ENCODE measurements at places on chromosomes 16 and 17.

DNA sequence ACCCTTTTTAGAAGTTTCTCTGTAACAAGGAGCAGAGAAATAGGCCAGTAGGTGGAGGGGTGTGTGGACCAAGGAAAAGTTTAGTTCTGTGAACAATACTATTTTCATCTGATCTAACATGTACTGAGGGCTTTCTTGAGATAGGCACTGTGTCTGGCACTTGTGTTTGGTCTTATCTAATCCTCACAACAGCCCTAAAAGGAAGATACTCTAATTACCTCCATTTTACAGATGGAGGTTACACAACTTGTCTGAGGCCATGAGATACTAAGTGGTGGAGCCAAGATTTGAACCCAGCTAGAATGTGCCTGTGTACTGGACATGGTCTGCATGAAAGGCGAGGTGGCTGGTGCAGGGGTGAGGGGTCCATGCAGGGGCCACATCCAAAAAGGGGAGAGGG lies 4.5 kb downstream of the TNFSF12 start:
- no peak for DNase-seq

GRCh38 chr17:37168731-37169353 lies 206.9 kb upstream of the C17orf78 start:
- no peak for DNase-seq

GRCh38 chr17:35890774-35891155 lies 10.6 kb upstream of the CCL5 start:
- DNase-seq = no peak

DNA sequence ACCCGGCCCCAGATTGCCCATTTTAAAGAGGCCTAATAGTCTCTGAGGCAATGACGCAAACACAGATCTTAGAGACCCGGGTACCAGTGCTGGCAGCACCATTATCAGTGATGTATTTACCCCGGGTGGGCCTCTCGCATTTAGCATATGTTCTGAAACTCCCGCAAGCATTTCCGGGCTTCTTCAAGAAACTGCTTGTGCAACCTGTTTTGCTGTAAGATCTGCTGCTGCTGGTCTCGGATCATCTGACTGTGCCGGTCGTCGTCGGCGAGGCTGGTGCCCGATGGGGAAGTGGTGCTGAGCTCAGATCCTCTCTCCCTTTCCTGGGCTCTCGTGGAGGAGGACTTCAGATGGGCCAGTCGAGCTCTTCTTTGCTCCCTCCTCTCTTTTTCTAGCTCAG lies 12.5 kb downstream of the CEP295NL start:
- no peak for DNase-seq

DNA sequence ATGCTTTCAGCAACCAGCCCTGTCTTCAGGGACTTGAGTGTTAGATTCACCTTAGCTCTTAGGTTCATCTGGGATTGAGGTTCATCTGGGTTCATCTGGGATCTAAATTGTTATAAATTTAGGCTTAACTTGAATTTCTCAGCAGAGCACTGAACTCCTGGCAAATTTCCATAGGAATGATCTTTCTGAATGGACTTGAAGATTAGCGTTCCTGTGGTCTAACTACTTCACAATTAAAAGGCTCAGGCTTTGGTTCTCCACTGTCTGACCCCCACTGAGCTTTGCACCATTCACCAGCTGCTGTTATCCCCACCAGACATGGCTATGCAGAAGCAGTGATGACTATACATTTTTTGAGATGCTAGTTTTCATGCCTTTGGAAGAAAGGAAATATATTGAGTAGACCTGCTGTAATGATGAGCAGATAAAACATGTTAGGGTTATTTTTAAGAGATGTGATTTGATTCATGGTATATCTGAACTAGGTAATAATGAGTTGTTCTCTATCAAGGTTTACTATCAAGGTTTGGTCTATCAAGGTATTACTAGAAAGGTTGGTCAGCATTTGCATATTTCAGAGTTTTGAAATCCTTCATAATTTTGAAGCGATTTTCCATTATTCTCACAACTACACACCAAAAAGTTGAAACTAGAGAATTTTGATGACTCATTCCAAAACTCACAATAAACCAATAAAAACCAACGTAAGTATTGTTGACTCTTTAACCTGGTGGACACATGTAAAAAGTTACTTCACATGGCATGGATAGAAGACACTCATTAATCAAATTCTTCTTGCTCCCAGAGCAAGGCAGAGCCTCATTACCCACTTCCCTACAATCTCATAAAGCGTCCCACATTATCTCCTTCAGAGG lies 71.7 kb downstream of the SNX11 start:
- DNase-seq = no peak

- no peak for DNase-seq
Observed at GRCh38 chr17:55625521-55625920, 97.1 kb downstream of the TMEM100 start.

- no peak for DNase-seq
Observed at GRCh38 chr17:66665194-66665593, 169.7 kb upstream of the CACNG5 start.

- no peak for DNase-seq
Observed at GRCh38 chr17:58050966-58051365, 32.3 kb upstream of the DYNLL2 start.

GRCh38 chr17:17191961-17192381 lies 14.2 kb downstream of the PLD6 start:
- no peak for DNase-seq

GRCh38 chr16:3650631-3651265 lies 3.7 kb upstream of the DNASE1 start:
- no peak for DNase-seq

- peak; percentile 66 for DNase-seq
Observed at GRCh38 chr17:80991645-80992076, at the start of gene CHMP6. Gene CHMP6, plus strand, starts transcription at chr17:80991841. Its CDS starts 78 bp downstream, at chr17:80991919.

GRCh38 chr17:78046923-78047322 lies 81.6 kb downstream of the TMC6 start:
- no peak for DNase-seq

GRCh38 chr17:47898241-47898640 lies 2.2 kb downstream of the SP2 start:
- no peak for DNase-seq

DNA sequence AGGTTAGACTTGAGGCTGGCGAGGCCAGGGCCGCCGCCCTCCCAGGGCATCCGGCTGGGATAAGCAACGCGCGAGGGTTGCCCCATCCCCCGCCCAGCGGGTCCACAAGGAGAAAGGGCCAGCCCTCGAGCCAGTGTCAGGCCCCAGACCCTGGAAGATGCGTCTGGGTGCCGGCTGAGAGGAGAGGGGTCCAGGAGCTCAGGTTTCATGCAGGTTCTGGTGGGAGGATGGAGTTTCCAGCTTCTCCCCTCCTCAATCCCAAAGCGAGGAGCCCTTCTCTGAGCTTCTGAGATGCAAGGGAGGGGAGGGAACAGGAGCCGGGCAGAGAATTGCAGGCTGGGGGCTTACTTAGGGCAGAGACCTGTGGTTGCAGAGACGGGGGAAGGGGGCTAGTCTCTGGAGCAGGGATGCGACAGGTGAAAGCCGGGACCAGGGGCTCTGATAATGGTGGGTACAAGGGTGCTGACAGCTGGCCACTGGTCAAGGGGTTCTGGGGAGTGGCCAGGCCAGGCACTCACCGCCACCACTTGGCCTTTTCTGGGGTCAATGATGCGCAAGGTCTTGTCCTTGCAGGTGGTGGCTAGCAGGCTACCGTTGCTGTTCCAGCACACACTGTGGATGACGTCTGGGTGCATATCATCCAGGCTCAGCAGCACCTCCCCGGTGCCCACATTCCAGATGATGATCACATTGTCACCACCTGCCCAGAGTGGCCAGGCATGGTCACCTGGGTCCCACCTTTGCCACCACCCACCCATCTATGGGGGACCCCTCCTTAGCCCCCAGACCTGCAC lies 4.2 kb downstream of the CORO6 start:
- no peak for DNase-seq

- DNase-seq = no peak
Observed at GRCh38 chr16:86046667-86047270, 147.8 kb downstream of the IRF8 start.

DNA sequence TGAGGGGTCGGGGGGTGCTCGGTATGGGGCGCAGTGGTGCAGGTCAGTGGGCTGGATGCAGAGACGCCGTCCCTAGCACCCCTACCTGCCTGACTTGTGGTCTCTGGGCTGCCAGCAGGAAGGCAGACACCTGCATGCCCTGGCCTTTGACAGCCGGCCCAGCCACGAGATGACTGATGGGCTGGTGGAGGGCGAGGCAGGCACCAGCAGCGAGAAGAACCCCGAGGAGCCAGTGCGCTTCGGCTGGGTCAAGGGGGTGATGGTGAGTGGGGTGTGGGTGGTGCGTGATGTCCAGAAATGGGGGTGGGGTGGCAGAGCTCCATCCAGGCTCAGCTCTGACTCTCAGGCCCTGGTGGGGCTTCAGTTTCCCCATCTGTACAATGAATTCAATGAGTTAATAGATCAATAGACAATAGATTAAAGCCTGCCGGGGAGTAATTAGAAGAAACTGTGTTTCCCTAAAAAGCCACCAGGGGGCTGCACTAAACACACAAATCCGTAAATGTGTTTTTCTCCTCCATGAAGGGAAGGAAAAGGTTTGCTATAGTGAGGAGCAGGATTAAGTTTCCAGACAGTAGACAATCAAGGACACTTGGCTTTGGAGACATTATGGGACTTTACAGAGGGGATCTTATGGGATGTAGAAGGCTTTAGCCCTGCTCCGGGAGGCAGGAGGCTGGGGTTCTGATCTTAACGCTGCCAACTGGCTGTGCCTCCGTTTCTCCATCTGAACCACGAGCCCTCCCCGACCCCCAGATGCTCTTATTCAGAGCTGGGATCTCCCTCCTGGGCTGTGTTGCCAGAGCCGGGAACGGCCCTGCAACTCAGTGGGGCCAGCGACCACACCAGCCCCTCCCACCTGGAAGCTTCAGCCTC lies 2.2 kb downstream of the SLC12A3 start:
- no peak for DNase-seq

DNA sequence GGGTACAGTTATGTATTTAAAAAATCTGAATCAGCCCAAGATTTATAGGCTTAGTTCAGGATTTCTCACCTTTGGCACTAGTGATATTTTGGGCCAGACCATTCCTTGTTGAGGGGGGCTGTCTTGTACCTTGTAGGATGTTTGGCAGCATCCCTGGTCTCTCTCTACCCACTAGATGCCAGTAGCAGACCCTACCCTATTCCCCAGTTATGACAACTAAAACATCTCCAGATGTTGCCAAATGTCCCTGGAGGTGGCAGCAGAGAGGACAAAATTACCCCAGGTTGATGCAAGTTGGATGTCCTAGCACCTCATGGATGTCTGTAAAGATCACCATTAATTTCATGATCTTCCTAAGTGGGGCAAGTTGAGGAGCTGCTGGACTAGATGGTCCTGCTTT lies 45.8 kb downstream of the SYT17 start:
- DNase-seq = no peak

DNA sequence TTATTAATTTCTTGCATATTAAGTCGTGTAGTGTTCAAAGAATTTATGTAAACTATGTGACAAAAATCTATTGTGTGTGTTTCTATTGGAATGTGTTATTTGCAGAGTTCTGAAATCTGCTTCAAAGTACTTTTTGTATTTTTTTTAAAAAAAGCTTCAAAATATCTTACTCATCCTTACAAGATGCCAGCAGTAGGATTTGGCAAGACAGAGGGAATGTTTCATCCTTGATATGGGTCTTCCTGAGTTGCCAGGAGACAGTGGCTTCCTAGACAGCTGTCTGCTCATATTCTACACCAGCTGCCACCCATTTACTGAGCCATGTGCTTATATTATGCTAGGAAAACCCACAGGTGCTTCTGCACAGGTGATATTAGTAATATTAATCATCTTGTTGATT lies 36.4 kb downstream of the EFCAB5 start:
- no peak for DNase-seq

DNA sequence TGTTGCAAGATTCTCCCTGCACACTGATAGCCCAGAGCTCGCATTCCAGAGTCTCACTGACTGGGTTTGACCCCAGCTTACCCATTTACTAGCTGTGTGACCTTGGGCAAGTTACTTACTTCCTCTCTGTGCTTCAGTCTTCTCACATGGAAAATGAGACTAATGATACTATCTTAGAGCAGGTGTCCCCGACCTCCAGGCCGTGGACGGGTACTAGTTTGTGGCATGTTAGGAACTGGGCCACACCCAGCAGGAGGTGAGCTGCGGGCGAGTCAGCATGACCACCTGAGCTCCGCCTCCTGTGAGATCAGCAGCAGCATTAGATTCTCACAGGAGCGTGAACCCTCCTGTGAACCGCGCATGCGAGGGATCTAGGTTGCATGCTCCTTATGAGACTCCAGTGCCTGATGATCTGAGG lies 15.8 kb downstream of the ANKFY1 start:
- no peak for DNase-seq

DNA sequence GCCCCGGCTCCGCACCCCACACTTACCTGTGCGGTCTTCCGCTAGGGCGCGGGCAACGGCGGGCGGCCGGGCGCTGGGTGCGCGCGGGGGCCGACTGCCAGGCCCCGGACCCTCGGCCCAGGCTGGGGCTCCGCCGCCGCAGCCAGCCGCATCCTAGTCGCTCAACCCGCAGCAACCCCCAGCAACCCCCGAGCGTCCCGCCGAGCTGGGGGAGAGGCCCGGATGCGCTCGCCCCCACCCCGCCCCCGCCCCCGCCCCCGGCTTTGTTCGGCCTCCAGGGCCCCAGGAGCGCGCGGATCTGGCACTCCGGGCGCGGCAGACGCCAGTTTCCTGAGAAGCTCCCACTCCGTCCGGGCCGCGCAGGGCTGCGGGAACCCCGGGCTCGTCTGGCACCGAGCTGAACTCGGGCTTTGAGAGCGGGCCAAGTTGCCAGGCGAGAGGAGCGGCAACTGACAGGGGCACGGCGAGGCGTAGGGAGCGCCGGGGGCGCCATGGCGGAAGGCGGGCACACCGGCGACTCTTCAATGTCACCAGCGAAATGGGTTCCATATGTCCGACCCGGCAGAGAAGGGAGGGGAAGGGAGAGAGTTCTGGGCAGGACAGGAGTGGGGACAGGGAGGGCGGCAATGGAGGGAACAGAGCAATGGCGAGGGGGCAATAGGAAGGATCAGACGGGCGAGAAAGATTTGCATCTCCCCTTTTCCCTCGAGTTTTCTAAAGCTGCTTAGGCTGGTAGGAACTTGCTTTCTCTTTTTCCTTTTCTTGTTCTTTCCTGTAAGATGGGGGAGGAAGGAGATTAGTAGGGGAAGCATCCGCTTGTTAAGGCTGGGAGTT lies 13.7 kb downstream of the HOXB4 start:
- no peak for DNase-seq

DNA sequence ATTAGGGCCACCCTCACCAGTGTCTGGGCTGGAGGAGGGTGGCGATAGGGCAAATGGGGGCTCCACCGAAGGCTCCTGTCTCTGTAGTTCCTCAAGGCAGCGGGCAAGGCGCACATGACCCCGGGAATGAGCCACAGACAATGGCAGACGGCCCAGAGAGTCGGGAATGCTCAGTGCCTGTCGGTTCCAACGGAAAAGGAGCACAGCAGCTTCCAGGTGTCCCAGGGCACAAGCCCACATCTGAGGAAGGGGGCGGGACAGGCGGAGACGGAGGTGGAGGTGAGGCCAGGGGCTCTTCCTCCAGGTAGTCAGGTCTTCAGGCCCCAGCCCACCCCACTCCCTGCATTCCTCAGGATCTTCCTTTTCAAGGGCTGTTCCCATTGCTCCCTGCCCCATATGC lies 5.1 kb upstream of the SPAG7 start:
- no peak for DNase-seq

DNA sequence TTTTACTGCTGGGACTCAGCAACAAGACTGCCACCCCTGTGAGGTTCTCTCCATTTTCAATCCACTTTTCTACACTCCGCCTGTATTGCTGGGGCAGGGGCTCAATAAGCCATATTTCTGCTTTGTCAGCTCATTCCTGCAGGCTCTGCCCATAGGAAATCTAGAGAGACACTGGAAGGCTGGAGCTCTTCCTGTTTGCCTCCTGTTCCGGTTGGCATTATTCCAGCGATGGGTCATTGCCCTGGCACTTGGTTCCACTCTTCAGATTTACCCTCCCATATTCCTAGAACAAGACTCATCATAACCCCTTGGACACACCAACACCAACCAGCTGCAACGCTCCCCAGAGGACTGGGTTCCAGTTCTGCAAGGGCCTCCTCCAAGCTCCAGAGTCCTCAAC lies 210.4 kb downstream of the CA10 start:
- DNase-seq = no peak

Measured in stimulated activated CD8-positive, alpha-beta memory T cell treated with anti-CD3 and anti-CD28 coated beads, Interleukin-15, amount 100 ng/mL, for 48 hours (primary cell).